Parietal lobe (tissue), 2 donors: ENCODE measurements at places on chromosomes 5 and 9. TPM values are rescaled to one million over a fixed set of nuclear protein-coding genes. Genes with fewer than 3 reads are reported as not detected.

The PCDHGA8 gene
- 30.0 TPM for total RNA-seq

The UGT3A1 gene
- not detected for total RNA-seq

The SOHLH1 gene
- total RNA-seq: not detected

The CCDC183 gene
- total RNA-seq: 6.3 TPM

The GPR21 gene
- 17.2 TPM for total RNA-seq

The CMBL gene
- 3.4 TPM for total RNA-seq

The LCP2 gene
- 1.3 TPM for total RNA-seq

The GPR150 gene
- total RNA-seq: not detected

The CEL gene
- 0.31 TPM for total RNA-seq

The LCN1 gene
- total RNA-seq: not detected

The FOXD4 gene
- total RNA-seq: 0.31 TPM
